Stimulated activated CD8-positive, alpha-beta memory T cell treated with anti-CD3 and anti-CD28 coated beads, Interleukin-4, amount 100 ng/mL, for 1 hour (primary cell): ENCODE measurements at places on chromosomes 16 and 17.

DNA sequence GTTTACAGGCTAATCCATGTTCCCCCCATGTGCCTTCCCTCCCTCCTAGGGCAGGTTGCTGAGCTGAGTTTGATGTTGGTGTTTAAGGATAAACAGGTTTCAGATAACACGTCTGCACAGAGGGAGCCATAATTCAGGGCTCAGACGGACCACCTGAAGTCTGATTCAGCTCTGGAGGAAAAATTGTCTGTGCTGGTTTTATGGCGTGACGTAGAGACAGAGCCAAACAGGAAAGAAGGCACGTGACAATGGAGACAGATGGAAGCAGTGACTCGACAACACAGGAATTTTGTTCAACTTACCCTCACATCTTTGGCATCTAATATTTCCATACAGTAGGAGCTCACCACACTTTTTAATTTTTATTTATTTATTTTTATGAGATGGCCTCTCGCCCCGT lies 10.7 kb upstream of the USP10 start:
- no peak for DNase-seq

- DNase-seq: no peak
These were observed 114.2 kb upstream of the TMEM97 start for GRCh38 chr17:28204751-28205150.

DNA sequence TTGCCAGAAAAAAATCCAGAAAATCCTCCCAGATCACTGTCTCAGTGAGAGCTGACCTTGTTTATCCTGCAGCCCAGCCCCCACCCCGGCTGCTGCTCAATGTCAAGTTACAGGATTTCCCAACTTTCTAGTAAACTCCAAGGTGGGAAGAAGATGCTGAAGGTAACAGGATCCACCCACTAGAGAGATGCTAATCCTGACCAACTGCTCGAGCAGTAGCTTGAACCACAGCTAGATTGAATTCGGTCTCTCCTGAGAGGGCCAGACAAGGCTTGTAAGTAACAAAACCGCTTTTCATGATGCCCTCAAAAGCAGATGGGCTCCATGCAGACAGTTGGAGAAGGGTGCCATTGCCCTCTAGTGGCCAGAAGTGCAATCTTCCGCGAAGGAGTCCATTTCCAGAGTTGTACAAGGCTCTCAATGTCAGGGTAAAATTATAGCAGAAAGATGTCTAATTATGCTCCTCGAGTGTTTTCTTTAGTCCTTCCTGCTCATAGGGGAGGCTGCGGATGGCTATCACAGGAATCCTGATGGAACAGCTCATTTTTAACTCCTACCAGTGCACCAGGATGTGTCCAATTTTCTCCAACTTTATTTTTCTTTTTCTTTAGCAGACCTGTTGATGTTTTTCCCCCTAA lies 3.9 kb downstream of the CDH11 start:
- DNase-seq: no peak

DNA sequence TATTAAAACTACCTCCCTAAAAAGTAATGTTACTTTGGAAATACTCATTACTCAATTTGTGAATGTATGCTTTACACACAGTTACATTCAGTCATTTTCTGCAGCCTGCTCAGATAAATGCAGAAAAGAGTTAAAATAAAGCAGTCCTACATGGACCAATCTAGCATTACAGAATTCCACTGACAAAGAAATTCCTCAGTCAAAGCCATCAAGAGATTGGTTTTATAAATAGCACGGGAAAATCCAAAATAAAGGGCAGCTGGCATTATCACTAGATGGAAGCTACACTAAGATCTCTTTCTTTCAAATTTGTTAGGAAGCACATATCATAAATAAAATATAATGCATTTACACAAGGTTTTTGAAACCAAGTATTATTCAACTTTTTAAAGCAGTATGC lies 58.3 kb downstream of the DUSP14 start:
- no peak for DNase-seq

DNA sequence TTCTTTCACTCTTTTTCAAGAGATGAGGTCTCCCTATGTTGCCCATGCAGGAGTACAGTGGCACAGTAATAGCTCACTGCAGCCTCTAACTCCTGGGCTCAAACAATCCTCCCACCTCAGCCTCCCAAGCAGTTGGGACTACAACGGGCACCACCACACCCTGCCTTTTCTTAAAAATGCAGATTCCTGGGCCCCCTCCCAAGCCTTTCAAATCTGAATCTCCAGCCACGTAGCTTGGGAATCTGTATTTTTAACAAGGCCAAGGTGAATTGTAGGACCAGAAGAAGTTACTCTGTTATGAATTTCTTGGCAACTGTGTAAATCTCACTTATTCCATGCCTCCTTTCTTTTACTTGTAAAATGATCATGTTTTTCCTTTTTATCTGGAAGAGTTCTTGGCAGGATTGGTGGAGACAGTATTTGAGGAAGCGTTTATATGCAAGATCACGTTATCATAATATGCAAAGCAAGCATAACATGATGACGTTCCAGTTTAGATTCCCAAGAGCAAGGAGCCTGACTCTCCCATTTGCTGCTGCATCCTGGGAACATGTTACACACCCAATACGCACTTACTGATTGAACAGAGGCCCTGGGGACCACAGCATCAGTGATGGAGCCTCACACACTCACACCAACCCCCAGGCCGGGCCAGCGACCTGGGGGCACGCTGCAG lies 44.5 kb downstream of the LITAF start:
- no peak for DNase-seq

DNA sequence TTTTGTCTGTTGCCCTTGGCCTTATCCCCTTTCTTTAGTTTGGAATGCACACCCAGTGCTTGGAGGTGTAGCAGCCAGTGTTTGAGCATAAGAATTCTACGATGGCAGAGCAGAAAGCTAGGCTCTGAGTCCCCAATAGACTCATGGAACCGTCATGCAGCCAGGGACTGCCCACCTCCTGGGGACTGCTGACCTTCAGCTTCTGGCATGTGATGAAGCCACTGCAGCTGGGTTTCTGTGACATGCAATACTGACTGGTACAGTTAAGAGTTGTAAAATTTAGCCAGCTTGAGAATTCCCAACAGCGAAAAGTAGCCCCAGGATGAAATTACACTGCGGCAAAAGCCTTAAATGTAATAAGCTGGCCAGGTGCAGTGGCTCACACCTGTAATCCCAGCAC lies 9.0 kb upstream of the MAP3K14 start:
- no peak for DNase-seq

GRCh38 chr17:75011401-75012095 lies 922 bp upstream of the MRPL58 start:
- DNase-seq: no peak

DNA sequence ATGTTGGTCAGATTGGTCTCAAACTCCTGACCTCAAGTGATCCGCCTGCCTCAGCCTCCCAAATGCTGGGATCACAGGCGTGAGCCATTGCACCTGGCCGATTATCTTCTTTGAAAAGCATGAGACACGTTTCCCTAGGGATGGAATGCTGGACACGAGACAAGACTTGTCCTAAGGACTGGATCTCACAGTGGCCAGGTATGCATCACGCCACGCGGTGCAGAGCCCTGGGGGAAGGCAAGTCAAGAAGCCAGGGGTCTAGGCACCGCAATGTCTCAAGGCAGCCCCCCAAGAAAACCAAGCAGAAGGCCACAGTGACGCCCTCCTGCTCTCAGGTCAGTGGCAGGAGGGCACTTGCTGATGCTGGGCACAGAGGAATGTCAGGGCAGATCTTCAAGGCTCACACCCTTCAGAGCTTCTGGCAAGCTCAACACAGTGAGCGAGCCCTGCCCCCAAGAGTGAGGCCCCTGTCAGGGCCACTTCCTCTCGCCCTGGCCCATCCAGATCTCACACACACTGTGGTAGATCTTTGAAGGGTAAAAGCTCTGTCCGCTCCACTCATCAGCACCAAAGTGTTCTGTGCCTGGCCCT lies 134.7 kb downstream of the ZNF778 start:
- no peak for DNase-seq

DNA sequence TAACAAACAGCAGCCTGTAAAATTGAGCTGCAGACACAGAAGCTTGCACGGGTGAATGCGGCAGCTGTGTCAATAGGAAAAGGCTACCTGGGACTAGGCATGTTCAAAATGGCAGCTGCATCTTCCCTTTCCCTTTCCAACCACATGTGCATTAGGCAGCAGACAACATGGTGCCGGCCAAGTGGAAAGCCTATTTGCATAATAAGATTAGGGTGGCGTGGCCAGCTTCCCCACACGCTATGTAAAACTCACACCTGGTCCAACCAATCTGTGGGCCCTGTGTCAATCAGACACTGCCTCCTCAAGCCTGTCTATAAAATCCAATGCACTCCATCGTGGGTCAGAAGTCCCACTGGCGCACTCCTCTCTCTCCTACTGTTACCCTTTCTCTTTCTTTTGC lies 61.0 kb upstream of the RBBP6 start:
- DNase-seq: no peak

GRCh38 chr16:17104654-17105053 lies 366.1 kb downstream of the XYLT1 start:
- DNase-seq: no peak

GRCh38 chr17:14321476-14321949 lies 20.6 kb downstream of the HS3ST3B1 start:
- DNase-seq: no peak

GRCh38 chr17:56047331-56047730 lies 105.9 kb upstream of the ANKFN1 start:
- no peak for DNase-seq

GRCh38 chr17:76946111-76946771 lies 78.0 kb downstream of the MGAT5B start:
- no peak for DNase-seq

- no peak for DNase-seq
These were observed 8.6 kb upstream of the KDM6B start for GRCh38 chr17:7825206-7825990.

DNA sequence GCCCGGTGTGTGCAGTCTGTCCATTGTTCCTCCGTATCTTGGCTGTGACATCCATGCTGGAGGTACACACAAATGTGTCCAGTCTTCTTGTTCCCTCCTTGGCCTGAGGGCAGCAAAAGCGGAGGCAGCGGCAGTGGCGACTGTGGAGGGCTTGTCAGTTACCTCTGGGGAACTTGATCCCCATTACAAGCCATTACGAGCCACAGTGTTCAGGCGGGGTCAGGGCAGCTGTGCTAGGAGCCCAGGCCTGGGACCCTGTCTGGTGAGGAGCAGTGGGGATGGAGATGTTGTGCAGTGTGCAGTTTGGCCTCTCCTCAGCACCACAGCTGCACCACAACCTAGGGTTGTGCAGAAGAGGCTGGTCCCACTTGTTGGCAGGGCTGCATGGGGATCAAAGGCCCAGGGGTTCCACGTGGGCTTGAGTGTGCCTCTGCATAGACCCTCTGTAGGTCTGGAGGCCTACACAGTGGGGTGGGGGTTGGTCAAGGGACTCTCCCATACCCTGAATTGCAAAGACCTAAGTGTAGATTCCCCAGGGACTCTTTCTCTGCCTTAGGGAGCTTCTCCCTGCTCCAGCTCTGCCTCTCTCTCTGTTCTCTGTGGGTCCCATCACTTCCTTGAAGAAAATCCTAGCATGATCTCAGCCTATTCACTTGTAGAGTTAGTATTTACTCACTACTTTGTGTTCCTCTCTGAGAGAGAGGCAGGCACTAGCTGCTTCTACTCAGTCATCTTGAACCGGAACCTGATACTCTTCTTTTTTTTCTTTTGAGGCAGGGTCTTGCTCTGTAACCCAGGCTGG lies 58.8 kb downstream of the SLFN11 start:
- DNase-seq: no peak

GRCh38 chr16:22694887-22695382 lies 119.0 kb upstream of the HS3ST2 start:
- DNase-seq: no peak

DNA sequence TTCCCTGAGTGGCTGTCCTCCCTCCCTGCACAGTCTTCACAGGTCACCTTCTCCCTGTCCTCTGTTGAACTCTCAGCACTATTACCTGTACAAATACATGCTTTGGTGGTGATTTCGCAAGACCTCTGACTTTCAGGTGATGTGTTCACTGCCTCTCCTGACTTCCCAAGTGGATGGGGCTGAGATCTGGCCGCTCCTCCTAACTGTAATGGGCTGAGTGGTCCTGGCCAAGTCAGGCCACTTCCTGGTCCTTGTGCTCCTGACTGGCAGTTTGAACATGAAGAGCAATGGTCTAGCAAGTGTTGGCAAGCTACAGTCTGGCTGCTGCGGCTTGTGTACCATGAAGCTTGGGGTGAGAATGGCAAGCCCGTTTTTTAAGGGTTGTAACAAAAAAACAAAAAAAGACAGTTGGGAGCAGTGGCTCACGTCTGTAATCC lies 11.7 kb upstream of the TMED6 start:
- no peak for DNase-seq

GRCh38 chr17:81396278-81396721 lies 1.0 kb downstream of the BAHCC1 start:
- no peak for DNase-seq

- no peak for DNase-seq
These were observed 25.6 kb downstream of the ABCC3 start for GRCh38 chr17:50660042-50660886.

DNA sequence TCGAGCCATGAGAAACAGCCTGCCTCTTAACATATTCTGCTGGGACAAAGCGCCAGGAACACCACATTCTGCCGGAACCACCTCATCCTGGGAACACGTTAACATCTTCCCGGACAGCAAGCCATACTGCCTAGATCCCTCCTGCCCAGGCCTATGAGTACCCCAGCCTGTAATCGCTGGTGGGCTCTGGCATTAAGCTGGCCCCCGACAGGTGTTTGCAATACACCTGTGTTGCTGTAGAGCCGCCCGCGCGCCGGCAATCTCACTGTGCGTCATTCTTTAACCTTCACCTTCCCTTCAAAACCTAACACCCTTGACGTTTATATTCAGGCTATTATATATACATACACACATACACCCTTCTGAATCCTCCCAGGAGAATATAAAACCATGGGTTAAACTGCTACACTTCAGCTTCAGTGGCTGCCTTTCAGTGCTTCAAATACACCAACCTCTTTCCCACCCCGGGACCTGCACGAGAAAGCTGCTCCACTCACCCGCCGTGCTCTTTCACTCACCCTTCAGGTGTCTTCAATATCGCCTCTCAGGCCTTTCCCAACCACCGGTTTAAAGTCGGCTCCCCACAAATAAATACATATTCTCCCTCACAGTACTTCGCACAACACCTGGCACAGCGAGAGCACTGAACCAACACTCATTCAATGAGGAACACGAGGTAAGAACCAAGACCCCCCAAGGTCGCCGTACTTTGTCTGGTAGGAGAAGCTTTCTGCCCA lies 1.0 kb upstream of the ENDOV start:
- DNase-seq: no peak

GRCh38 chr17:63489291-63489690 lies 12.4 kb downstream of the ACE start:
- DNase-seq: no peak

DNA sequence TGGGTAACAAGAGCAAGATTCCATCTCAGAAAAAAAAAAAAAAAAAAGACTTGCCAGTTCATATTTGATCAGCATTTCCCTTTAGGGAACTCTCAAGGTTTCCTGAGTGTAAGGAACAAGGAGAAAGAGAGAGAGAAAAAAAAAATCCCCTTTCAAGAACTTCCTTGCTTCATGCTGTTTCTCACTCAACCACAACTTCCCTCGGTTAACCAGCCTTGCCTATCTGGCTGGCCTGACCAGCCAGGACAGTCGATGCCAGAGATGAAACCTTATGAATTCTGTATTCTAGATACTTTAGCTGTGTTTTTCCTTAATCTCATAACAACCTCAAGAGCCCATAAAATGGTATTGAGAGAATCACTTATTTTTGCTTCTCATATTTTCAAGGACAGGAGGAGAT lies 2.6 kb upstream of the N4BP1 start:
- DNase-seq: no peak

GRCh38 chr16:50548909-50549560 lies 839 bp downstream of the NKD1 start:
- DNase-seq: no peak

GRCh38 chr17:68451670-68452354 lies 5.5 kb downstream of the WIPI1 start:
- no peak for DNase-seq

GRCh38 chr17:12953156-12953555 lies 64.7 kb downstream of the ELAC2 start:
- DNase-seq: no peak
